ENCODE measurements at places on chromosomes 1 and 21. TPM values are rescaled to one million over a fixed set of nuclear protein-coding genes. Genes with fewer than 3 reads are reported as not detected.

- no peak for DNase-seq
Observed at GRCh38 chr1:32870615-32871363, at the start of gene FNDC5. Gene FNDC5, minus strand, starts transcription at chr1:32870912.

DNA sequence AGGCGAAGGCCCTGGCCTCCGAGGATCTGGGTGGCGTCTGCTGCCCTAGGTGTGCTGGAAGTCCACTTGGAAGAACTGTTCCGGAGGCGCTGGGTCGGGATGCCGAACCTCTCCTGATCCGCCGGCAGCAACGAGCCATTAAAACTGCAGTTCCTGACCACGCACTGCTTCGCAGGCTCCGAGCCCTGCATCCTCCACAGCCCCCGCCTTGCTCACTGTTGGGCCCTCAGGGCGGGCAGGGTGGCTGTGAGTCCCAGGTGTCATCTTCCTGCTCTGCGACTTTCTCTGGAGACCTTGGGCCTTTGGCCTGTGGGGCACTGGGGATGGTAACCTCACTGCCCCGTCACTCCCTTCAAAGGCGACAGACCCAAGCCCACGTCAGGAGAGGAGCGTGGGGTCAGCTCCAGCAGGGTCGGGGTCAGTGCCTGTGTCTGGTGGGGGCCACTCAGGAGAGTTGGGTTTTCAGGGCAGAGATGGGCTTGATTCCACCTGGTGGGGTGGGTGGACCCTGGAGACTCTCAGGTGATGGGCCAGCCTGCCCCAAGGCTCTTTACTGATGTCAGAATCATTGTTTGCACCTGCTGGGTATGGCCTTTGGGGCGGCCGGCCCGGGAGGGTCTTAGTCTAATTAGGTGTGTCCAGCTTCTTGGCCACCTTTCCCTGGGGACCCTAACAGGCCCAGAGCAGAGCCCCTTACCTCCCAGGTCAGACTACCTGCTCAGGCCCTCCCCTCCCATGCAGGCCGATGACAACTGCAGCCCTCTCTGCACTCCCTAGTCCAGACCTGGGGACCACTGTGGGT, 3.1 kb downstream of the PRXL2B start:
- DNase-seq: no peak

DNA sequence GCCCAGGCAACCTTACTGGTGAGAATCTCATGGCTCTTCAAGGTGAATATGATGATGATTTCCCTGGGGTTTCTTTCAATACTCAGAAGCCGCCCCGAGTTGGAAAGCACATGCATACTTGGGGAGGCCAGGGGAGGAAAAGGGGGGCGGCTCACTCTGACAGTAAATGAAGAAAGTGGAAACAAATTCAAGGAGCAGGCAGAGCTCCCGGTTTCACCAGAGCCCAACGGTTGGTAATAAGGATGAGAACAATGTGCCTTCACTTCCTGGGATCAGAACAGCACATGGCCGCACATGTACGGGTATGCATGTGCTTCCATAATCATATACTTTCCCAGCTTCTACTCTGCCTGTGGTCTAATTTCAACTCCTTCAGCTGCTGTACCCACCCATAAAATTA, 3.8 kb upstream of the ARHGEF2 start:
- no peak for DNase-seq

- no peak for DNase-seq
Observed at GRCh38 chr1:202709276-202710041, 795 bp downstream of the SYT2 start.

DNA sequence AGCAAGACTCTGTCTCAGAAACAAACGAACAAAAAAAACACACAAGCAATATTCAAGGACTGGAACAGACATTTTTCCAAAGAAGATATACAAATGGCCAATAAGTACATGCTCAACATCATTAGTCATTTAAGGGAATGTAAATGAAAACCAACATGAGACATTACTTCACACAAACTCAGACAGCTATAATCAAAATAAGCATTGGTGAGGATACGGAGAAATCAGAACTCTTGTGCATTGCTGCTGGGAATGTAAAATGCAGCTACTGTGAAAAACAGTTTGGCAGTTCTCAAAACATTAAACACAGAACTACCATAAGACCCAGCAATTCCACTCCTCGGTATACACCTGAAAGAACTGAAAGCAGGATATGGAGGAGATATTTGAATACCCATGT, 15.4 kb downstream of the NOL9 start:
- no peak for DNase-seq

GRCh38 chr21:16797540-16797939, 715.3 kb upstream of the CXADR start:
- no peak for DNase-seq

DNA sequence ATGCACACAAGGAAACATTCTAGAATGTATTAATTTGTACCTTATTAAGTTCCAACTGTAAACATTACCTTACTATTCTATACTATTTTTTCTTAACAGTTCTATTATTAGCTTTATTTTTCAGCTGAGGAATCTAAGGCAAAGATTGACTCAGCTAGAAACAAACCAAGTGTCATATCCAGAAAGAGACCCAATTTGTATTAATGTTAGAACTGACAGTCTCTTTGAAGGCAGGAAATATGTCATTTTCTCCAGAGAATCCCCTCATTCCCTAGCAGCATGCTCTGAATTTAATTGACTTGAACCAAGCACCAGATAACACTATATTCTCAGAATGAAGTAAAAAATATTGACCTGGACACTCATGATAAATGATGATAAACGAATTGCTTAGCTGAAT, 81.4 kb upstream of the PLPPR5 start:
- no peak for DNase-seq

- no peak for DNase-seq
Observed at GRCh38 chr1:196660272-196660671, 8.4 kb downstream of the CFH start.

DNA sequence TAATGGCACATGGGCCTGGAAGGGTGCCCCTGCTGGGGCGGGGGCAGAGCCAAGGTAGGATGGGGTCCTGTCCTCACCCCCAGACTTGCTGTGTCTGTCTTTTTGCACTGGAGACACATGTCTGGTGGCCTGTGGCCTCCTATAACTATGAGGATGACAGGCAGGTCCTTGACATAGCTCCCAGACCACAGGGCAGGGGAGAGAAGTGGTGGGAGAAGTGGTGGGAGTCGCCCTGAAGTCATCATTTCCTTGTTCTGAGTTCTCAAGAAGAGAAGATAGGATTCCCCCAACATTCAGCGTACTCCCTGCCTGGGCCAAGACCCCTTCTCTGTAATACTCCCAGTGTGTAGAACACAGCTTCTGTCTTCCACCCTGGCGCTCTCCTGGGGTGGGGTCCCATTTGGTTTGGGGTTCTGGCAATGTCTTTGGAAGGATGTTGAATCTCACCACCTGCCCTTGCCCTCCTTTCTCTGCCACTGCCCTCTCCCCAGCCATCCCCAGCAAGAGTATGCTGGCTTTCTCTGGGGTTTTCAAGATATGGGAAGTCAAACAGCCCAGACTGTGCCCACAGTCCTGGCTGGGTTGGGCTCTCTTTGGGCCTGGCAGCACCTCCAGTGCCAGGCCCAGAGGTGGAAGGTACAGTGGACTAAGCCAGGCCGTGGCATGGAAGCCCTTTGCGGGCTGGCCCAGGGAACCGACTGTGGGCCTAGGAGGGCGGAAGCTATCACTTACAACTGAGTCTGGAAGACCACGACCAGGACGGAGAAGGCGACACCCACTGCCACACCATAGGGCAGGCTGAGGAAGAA, 19.4 kb downstream of the SLC26A9 start:
- no peak for DNase-seq

DNA sequence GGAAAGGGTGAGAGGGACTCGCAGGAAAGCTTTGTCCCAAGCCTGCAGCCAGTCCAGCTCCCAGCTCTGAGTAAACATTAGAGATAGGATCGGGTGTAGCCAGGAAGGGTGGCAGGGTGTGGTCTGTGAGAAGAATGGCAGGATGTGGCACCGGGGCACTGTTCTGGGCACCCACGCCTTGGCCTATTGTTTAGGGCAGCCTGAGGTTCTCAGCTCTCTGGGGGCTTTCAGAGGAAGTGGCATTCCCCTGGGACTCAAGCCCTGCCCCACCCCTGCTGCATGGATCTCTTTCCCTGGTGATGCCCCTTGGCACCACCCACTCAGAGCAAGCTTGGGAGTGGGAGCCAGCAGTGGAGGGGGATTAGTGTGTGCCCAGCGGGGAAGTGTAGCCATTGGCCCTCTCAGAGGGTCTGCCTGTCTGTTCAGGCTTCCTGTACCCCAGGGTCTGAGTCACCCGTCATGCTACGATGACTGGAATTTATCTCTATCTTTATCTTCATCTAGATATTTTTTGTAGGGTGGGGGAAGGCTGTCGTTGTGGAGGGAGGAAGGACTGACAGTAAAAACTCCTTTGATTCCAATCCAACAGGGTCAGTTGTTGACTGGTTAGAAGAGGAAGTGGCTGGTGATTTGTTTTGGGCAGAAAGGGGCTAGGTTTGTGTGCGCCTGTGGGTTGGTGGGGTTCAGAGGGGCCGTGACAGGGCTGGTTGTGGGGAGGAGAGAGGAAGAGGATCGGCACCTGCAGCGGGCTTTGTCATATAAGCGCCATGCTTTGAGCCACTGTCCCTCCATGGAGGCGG, 31.6 kb downstream of the SOX13 start:
- peak; percentile 30 for DNase-seq

DNA sequence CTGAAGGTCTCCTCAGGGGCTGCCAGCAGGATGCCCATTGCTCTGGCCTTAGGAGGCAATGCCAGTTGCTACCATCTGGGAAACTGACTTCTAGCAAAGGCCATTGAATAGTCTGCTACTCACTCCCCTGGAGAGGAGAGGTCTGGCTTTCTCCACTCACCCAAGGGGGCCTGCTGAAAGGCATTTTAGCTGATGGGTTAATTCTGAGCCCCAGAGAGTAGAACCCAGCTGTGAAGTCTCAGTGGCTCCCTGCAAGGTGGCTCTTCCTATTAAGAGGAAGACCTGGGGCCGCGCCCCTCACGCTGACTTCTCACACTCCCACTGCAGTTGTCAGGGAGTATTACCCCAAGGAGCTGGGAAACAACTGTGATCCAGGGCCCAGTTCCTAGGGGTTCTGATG, 213.3 kb upstream of the GALNT2 start:
- no peak for DNase-seq

DNA sequence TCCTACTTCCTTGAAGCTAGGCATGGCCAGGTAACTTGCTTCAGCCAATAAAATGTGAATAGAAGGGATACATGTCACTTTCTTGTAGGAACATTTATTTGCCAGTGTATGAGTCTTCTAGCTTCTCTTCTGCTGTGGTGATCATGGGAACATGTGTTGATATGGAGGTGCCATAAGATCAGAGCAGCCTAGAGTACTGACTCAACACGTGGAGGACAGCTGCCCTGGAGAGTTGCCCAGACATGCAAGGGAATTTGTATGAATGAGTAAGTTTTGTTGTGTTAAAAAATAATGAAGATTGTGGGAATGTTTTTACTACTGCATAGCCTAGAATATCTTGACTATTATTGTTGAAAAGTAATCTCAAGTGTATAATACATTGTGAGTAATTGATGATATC, 502.3 kb downstream of the NUF2 start:
- DNase-seq: no peak

DNA sequence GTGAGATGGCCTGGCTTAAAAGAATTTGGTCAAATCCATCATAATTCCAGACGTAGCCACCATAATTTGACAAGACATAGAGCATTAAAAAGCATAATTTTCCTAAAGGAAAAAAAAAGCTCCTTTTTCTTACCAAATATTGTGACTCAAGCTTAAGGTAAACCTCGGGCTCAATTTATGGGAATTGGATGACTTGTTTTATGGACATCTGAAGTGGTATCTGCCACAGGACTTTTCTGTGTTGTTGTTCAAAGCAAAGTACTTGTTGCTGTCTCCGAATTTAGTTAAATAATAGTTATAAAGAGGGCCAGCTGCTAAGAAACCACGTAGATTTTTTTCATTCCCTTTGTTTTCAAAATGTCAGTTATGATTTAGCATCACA, 1.1 kb downstream of the MPZL1 start:
- DNase-seq: no peak

DNA sequence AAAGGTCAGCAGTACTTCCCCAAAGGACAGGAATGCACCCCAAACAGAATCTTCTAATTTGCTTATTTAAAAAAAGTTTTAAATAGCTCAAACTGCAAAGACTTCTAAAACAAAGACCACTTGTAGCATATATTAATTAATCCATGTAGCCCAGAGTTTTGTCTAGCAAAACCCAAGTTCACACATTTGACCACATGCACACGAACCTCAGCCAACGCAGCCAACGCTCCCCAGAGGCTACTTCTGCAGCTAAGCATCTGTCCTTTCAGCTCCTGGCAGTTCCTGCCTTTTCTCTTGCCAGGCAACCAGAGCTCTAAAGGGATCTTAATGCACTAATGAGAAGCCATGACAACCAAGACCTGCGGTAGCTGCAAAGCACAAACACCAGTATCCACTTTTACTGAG, 89.6 kb downstream of the RERE start:
- no peak for DNase-seq

DNA sequence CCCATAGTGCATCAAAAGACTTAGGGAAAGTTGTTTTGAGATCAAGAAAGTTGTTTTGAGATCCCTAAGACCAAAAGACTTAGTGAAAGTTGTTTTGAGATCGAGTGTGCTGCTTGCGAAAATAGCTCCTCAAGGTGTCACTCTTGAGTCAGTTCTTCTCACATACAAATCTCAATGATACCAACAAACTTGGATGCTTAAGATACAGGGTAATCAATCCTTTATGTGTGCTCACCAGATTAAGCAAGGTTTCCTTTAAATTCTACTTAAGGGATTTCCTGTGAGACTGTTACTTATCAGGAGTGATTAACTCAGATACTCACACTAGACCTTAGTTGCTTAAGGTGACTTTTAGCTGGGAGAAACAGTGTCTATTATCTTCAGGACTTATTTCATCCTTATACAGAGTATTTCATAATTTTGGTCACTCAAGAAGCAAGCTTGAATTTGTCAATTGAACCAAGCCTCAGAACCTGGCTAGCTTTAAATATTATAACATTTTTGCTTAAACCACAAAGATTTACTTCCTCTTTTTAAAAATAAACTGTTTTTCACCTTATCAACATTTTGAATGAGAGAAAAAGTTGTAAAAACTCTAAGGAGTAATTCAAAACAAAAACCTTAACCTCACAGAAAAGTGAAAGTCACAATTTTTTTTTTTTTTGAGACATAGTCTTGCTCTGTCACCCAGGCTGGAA, 8.0 kb upstream of the RLF start:
- peak; percentile 55 for DNase-seq

DNA sequence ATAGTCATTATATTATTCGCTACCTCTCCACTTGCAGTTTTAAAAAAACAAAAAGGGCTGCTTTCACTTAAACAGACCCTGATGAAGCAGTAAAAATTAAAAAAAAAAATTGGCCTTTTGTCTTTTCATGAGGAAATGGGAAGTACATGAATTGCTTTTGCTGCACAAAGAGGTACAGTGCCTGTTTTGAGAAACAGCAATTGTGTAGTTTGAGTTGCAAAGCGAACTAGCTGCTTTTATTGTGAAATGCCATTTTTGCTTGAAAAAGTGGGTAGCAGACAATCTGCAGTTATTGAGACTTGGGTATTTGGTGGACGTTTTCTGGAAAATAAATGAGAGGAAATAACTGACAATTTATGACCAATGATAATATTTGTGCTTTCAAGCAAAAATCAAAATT, 7.0 kb downstream of the DIP2A start:
- DNase-seq: no peak

EFNA3 gene
- total RNA-seq: 7.5 TPM

PDC gene
- total RNA-seq: not detected

CRB1 gene
- total RNA-seq: not detected

TMEM269 gene
- 0.04 TPM for total RNA-seq

CD52 gene
- not detected for total RNA-seq

KCNJ15 gene
- total RNA-seq: 0.06 TPM

PTGFR gene
- total RNA-seq: 0.12 TPM
